ENCODE measurements at places on chromosomes 7 and 10.

DNA sequence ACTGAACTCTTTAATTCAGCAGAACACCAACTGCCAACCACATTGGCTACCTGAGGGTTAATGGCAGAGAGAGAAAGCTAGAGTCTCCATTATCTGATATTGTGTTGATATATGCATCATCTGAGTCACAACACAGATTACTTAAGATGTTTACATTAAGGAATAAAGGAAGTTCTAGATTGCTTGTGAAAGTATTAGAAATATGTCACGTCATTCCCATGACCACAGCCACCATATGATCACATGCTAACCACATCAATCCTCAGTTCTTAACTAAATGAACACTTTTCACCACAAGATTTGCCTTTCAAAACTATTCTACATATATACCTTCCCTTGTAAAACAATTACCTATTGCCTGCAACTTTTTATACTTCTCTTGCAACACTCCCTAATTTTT lies 337.9 kb downstream of the FGFR2 start:
- no peak for DNase-seq

- DNase-seq = no peak
These were observed 46.6 kb upstream of the PPP1R17 start for GRCh38 chr7:31640381-31640780.

DNA sequence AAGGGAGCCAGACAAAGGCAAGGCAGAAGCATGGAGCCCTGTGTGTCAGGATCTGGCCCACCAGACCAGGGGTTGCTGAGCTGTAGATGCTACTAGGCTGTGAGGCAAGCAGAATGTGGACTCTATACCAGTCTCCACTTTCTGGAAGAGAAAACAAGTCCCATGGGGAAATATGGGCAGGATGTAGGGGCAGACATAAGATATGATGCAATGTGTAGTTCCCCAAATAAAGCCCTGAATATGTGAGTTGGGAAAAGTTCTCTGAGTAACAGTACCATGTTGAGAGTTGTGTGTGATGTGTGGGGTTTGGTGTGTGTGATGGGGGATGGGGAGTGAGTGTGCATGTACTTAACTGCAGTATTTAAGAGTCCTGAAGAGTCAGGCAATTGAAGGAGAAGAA lies 62.3 kb downstream of the NPSR1 start:
- no peak for DNase-seq

GRCh38 chr10:76396134-76396533 lies 964.7 kb downstream of the LRMDA start:
- DNase-seq = no peak

GRCh38 chr10:101189461-101190401 lies 39.5 kb downstream of the LBX1 start:
- no peak for DNase-seq

DNA sequence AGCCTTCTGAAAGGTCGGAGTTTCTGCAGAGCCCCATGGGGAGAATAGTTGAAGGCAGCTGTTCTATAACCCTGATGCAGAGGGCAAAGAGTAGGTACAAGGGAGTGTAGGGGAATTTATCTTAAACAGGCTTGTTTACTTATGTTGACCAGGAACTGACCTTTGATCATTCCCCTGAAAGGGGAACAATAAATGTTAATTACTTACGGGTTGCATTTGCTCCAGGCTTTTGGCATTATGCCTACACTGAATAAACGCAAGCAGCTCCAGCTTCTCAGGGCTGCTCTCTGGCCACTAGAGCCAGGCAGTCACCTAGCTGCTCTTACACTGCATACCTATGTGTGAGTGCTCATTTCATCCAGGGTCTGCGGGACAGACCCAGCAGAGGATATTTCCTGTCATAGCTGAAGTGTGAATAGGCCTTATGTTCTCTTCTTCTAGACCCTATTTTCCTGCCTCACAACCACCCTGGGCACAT lies 26.9 kb upstream of the ABCA13 start:
- no peak for DNase-seq

- DNase-seq = no peak
These were observed 933.4 kb upstream of the GHITM start for GRCh38 chr10:83205861-83206260.

- no peak for DNase-seq
These were observed 69.0 kb downstream of the CREB5 start for GRCh38 chr7:28481091-28481926.
